ENCODE measurements at places on chromosomes 2 and 18. TPM values are rescaled to one million over a fixed set of nuclear protein-coding genes. Genes with fewer than 3 reads are reported as not detected.
A peak's percentile ranks its signal among the peaks of the same experiment; 100 is the strongest.

GRCh38 chr18:73264562-73264921 lies 396.8 kb upstream of the NETO1 start:
- no peak for DNase-seq

- DNase-seq = no peak
Observed at GRCh38 chr18:48296581-48296980, 112.6 kb downstream of the ZBTB7C start.

DNA sequence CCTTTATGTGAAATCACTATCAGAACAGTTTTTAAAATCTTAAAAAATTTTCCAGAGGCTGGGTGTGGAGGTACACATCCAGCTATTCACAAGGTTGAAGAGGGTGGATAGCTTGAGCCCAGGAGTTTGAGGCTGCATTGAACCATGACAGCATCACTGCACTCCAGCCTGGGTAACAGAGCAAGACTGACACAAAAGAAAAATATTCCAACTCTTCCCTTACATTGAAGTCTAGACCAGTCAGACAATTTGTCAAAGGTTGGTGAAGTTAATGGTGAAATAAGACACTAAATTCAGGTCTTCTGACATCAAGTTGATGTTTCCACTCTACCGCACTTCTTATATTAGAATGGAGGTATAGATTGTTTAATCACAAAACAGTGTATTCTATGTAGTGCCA lies 52.8 kb downstream of the HYCC2 start:
- no peak for DNase-seq

GRCh38 chr2:133787207-133787606 lies 218.9 kb upstream of the NCKAP5 start:
- DNase-seq = no peak

DNA sequence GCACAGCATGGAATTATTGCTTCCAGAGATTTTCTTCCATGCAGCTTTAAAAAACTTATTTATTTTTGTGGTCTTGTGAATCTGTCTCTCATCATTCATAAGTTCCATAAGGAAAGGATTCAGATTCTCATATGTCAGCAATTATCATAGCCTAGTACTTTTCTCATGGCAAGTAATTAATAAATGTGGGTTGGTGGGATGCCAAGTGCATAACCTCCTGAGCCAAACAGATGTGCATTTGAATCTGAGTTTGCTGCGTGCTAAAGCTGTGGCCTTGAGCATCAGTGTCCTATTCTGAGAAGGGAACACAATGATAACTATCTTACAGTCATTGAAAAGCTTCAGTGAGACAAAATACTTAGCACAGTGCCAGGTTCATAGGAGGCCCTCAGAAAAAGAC lies 331.9 kb downstream of the PDE11A start:
- DNase-seq = no peak

DNA sequence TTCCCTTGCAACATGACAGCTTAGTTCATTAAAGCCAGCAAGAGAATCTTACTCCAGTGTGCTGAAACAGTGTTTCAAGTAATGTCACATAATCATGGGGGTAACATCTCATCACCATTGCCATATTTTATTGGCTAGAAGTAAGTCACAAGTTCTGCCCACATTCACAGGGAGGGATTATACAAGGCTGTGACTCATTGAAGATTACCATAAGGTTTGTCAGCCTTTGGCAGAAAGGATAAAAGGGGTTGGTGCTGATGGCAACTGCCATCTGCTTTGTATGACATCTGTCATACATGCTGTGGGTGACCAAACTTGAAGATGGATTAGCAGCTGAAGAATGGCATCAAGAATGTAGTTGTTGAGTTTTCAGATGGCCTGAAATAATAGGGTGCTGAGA lies 61.2 kb downstream of the KCNE4 start:
- no peak for DNase-seq

GRCh38 chr2:235080101-235080500 lies 128.3 kb downstream of the SH3BP4 start:
- DNase-seq = no peak

DNA sequence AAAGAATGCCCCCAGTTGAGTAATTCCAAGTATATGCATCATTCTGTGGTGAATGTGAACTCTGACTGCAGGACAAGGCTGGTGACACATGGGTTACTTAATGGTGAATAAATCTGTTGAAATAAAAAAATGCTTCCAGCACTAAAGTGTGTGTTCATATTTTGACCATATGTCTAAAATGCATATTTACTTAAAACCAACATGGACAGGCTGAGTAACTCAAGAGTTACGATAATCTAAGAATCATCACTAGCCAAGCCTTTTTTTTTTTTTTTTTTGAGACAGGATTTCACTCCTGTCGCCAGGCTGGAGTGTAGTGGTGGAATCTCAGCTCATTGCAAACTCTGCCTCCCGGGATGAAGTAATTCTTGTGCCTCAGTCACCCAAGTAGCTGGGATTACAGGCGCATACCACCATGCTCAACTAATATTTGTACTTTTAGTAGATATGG lies 47.1 kb upstream of the CCBE1 start:
- DNase-seq = no peak

GRCh38 chr2:39008665-39009064 lies 112.2 kb downstream of the SOS1 start:
- DNase-seq = no peak

DNA sequence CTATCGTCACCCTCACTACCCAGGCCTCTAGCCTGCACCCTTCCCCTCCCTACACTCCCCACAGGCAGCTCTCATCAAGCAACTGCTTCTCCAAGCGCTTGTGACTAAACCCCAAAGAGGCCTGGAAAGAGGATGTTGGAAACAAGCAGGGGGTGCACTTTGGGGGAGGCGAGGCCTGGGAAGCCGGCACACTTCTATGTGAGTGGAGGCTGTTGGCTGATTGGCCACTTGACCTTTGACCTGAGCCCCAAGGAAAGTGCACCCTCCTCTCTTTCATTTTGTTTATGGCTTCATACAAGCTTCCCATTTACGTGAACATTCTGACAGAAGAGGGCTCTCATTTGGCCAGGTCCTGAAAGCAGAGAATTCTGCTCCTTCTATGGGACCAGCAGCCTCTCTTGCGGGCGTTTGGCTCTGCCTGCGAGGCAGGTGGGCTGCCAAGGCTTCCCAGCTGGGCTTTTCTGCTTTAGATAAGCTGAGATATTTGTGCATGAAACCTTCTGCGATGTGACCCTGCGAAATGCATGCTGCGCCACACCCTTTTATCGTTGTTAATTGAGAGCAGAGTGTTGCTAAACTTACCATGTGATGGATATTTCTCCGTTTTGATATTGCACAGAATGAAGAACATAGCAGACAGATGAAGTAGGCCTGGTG lies 134.8 kb upstream of the NCK2 start:
- DNase-seq = no peak

DNA sequence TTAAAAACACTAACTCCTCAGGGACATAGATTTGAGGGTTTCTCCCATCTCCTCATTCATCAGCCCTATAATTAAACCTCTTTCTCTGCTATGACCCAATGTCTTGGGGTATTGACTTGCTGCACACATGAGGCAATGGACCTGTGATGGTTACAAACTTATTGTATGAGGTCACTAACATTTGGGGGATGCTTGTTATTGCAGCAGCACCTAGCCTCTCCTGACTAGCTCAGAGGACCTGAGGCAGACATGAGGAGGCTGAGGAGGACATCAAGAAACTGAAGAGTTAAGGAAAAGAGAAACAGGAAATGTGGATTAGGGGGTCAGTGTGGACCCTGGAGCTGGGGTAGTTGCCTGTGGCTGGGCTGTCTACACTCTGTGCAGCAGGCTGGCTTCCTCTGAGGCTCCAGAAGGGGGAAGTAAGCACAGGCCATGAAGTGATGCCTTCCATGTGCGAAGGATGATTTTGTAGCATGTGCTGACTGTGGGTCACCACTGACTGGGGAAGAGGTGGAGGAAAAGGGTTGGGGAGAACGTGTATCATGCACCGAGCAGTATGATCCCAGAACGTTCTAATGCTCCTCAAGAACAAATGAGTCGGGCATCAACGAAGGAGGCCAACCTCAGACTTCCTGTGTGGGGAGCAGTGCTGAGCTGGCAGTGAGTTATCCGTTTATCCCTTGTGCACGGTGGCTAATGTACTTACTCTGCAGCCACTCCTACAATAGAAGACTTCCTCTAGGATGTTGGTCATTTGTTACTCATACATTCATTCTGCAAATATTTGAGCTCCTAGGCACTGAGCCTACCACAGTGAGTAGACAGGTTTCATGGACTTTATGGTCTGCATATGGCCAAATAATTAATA lies 42.1 kb upstream of the RFX8 start:
- no peak for DNase-seq

DNA sequence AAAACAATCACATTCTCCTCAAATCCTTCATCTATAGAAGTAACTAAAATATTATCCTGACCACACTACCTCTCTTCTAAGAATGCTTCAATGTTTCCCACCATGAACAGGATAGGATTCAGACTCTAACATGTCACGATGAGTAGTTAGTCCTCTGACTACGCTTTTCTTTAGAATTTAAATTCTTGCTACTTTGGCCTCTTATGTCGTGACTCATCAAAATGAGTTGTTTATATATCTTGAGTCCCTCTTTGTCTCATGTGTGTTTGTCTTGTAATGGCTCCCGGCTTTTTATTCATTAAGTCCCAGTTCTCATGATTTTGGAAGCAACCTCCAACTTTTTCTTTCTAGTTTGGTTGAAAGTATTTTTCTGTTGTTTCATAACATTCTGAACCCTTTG lies 1289.2 kb downstream of the DSC3 start:
- no peak for DNase-seq

DNA sequence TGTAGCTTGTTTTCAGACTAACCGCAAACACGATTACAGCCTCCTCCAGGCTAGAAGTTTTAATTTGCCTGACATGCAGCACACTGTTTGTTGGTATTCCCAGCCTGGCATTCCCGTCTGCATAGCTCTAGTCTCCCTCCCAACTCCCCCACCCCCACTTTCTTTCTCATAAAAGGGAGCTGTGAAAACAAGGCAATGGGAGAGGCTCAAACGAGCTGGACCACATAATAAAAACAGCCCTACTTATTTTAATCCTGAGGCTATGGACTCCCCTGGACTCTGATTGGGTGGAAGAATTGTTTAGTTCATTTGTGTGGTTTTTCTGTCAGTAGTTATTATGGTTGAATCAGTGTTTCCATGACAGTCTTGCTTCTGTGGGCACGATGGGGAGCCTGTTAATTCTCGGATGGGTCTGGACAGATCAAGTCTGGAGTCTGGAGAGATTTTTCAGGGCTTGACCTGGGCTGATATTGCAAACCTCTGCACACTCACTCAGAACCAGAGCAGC lies 1.2 kb downstream of the STON1 start:
- DNase-seq = no peak

DNA sequence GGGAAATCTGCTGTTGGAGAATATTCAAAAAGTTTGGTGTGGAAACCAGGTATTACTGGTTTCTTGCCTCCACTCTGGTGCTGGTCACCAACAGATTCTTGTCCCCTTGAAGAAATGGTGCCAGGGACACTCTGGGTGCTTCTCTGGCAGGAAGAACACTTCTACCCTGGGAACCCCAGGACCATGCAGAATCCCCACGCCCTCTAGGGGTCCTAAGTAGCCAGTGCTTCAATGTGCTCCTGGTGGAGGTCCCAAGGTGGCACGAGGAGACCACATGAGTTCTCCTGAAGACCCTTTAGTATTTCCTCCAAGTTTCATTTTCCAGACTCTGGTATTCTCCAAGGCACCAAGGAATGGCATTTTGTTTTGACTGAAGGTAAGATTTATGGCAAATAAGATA lies 380.6 kb downstream of the TSN start:
- peak; percentile 17 for DNase-seq

- no peak for DNase-seq
Observed at GRCh38 chr18:63763831-63764600, 11.2 kb upstream of the SERPINB7 start.

DNA sequence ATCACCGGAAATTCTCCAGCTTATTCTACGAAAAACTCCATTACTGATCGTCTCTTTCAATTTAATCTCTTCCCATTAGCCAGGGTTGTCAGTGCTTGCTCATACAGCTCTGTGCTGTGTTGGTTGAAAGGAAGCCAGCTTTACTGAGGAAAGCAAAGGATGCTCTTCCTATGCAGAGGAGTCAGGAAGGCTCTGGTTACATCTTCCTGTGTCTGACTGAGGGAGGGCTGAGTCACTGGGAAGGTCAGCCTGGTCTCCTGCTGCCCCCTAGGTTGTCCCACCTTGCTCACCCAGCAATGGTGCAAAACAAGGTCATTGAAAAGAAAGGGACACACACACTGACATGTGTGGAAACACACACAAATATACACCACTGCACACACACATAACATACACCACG lies 975.6 kb downstream of the DCDC2C start:
- no peak for DNase-seq

DNA sequence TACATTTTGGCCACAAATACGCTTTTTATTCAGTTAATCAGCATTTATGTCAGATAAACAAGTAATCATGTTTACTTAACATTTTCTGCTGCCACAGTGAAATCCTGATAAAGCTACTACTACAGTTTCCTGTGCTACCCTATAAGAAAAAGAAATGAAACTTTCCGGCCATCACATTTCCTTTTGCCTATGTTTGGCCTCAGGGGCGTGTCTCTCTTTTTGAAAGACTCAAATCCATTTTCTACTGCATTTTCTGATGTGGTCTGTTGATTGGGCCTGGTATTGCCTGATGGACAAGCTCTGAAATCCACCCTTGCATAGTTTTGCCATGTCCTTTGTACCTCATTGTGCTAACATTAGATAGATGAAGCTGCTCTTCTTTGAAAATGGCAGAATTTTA lies 152.6 kb downstream of the AGPS start:
- DNase-seq = no peak

DNA sequence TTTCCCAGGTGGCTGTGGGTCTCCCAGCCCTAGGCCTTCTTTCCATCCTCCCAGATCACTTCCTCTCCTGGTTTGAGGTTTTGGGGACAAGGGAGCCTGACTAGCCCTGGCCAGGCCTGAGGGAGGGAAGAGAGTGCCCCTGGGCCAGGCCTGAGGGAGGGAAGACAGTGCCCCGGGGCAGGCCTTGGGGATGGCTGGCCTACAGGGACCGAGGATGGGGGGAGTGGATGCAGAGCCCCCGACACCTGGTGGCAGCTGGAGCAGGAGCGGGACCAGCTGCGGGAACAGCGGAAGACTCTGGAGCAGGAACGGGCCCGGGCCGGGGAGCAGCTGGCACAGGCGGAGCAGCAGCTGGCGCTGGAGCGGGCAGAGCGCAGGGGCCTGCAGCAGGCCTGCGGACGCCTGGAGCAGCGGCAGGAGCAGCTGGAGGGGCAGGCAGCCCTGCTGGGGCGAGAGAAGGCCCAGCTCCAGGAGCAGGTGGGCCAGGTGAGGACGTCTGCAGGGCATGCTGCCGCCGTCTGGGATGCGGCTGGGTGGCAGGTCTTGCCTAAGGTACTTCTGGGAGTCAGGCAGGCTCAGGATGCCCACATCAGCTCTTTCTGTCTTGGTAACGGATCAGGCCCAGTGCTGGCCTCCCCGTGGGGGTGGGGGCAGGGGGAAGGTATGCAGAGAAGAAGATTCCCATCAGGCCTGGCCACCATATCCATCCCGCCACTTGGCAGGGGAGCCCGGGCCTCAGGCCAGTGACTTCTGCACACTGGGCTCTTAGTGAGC lies 29.2 kb downstream of the CROCC2 start:
- DNase-seq = no peak

- no peak for DNase-seq
Observed at GRCh38 chr2:61967262-61967661, 61.8 kb downstream of the COMMD1 start.

CFC1 gene
- 0.31 TPM for total RNA-seq

TTN gene
- total RNA-seq = 9.7 TPM

PTPRM gene
- total RNA-seq = 4.1 TPM

PCARE gene
- total RNA-seq = not detected

TEKT4 gene
- total RNA-seq = not detected

COL4A4 gene
- total RNA-seq = 0.67 TPM

CSRNP3 gene
- total RNA-seq = 6.7 TPM

FEV gene
- total RNA-seq = not detected

VWA3B gene
- not detected for total RNA-seq
